ENCODE measurements at places on chromosomes 2 and 18.

GRCh38 chr18:79848294-79848578 is 50.5 kb downstream of the KCNG2 start:
- no peak for DNase-seq

GRCh38 chr2:226378753-226379705 is 420.6 kb downstream of the IRS1 start:
- no peak for DNase-seq

DNA sequence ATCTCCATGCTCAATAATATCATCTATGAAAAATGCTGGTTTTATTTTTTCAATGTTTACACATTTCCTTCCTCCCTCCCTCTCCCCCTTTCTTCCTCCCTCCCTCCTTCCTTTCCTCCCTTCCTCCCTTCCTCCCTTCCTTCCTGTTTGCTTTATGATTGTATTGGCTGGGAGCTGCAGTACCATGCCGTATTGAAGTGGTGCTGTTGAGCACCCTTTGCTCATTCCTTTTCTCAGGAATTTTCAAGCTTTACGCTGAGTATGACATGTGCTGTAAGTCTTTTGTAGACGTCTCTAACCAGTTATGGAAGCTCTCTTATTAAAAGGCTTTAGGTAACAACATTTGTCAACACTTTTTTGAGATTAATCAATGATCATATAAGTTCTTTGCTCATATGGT is 100.4 kb downstream of the SNTG2 start:
- DNase-seq, result no peak

- DNase-seq, result no peak
Measured at GRCh38 chr2:102081606-102082005, 60.9 kb upstream of the IL1R1 start.
